ENCODE measurements at places on chromosomes 7 and 10.

DNA sequence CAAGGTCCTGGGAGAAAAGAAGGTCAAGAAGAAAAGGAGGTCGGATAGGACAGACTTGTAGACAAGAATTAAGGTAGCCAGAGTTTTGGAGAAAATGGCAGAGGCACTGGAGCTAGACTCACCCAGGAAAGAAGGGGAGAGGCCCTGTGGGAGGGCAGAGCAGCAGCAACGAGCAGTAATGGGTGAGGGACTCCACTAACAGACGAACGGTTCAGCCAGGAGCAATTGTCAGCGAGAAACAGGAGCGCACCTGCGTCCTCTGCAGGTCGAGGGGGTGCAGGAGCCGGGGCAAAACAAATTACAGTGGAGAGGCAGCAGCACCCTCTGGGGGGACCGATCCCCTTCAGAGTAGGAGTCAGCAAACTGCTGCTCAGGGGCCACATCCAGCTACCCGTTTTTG lies 18.5 kb upstream of the IGFBP3 start:
- H3K4me3 ChIP-seq: no peak overlapping the region
- H3K27ac ChIP-seq: no peak overlapping the region
- H3K4me1 ChIP-seq: 0 out of 2 replicates have a peak, but pooled peaks cover 3% of the 10 kb centered on the region
- H3K36me3 ChIP-seq: no peaks in the 10 kb centered on the region

DNA sequence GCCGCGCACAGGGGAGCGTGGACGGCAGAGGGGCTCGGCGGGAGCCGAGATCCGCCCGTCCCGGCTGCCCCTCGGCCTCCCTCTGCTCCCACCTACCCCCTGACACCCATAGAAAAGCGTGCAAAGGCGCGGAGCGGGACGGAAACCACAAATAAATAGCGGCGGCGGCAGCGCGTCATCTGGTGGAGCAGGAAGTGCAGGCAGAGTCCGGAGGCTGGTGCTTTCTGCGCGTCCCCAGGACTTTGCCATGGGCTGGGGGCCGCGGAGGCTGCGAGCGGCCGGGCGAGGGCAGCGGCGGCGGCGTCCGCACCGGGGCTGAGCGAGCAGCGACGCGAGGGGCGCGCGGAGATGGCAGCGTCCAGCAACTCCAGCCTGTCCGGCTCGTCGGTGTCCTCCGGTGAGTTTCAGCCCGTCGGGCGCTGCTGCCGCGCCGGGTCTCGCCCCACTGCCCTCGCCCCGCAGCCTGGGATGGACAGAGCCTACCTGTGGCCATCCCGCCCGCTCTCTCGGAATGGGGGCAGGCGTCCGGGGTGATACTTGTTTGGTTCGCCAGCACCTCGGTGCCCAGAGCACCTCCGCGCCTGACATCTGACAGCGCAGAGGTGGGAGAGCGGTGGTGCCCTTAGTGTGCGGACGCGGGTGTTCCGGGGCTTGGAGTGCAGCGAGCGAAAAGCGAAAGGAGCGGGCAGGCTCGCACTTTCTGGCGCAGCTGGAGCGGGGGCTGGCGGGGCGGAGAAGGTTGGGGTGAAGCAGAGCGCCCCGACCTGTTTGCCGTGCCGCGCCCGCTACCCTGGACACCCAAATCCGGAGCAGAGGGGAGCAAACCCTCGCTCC lies at the start of gene CHN2:
CHN2 (plus strand) TSS at position 182 of the 834 bp plus-strand sequence.
- H3K36me3 ChIP-seq: no peaks in the 10 kb centered on the region

GRCh38 chr7:147492606-147493005 lies 1098.0 kb upstream of the C7orf33 start:
- no peak overlapping the region for H3K27ac ChIP-seq
- H3K36me3 ChIP-seq: no peaks in the 10 kb centered on the region
- no peaks in the 10 kb centered on the region for H3K27me3 ChIP-seq
- no peak overlapping the region for H3K4me3 ChIP-seq
- DNase-seq: no peak

- H3K27ac ChIP-seq: no peak overlapping the region
- no peaks in the 10 kb centered on the region for H3K4me1 ChIP-seq
- H3K4me3 ChIP-seq: no peak overlapping the region
- H3K27me3 ChIP-seq: no peaks in the 10 kb centered on the region
- DNase-seq: no peak
- no peaks in the 10 kb centered on the region for H3K36me3 ChIP-seq
Observed at GRCh38 chr7:47370461-47371042, 211.4 kb downstream of the TNS3 start.

GRCh38 chr10:5525561-5526341 lies 990 bp downstream of the CALML3 start:
- H3K27ac ChIP-seq: no peak overlapping the region
- H3K27me3 ChIP-seq: peaks cover 4% of the 10 kb centered on the region
- no peak for DNase-seq
